Type B pancreatic cell (in vitro differentiated cells): ENCODE measurements at places on chromosomes 12 and 14. TPM values are rescaled to one million over a fixed set of nuclear protein-coding genes. Genes with fewer than 3 reads are reported as not detected.

KRT85 gene
- not detected in 2 replicates for total RNA-seq

DPY19L2 gene
- total RNA-seq, result 9.3 and 25.0 TPM in 2 replicates

GRCh38 chr14:68607867-68608573 lies 184.8 kb downstream of the ZFP36L1 start:
- no peak for DNase-seq
- H3K36me3 ChIP-seq, result peaks cover 4% of the 10 kb centered on the region
- H3K4me3 ChIP-seq, result peak overlapping the region; percentile 4
- peak overlapping the region; percentile 79 for H3K27ac ChIP-seq
- peaks cover 43% of the 10 kb centered on the region for H3K4me1 ChIP-seq
- no peaks in the 10 kb centered on the region for H3K27me3 ChIP-seq

- no peaks in the 10 kb centered on the region for H3K27me3 ChIP-seq
- no peak overlapping the region for H3K27ac ChIP-seq
- no peak for DNase-seq
- H3K4me3 ChIP-seq, result no peak overlapping the region
Observed at GRCh38 chr12:58378028-58378427, 436.7 kb downstream of the ATP23 start.

DNA sequence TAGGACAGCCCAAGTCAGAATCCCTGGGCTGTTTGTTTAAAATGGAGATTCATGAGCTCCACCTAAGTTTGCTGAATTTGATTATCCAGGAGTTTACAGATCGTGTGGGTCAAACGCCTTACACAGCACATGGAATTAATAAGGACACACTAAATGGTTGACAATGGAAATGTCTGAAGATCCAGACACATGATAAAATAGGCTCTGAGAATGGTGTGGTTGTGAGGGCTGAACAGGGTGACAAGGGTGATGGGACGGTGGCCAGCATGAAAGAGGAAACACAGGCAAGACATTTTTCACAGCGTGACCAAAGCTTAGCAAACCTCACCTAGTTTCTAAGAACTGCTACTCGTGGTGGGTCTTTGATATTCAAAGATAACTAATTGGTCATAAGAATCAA lies 12.5 kb downstream of the VWF start:
- no peak overlapping the region for H3K4me3 ChIP-seq
- DNase-seq, result no peak
- no peaks in the 10 kb centered on the region for H3K36me3 ChIP-seq
- no peak overlapping the region for H3K27ac ChIP-seq
- H3K4me1 ChIP-seq, result no peaks in the 10 kb centered on the region
